Kidney tubule cell (primary cell): ENCODE measurements at places on chromosomes 6 and 20.

GRCh38 chr6:5524110-5524509 lies 262.8 kb downstream of the FARS2 start:
- DNase-seq: no peak

DNA sequence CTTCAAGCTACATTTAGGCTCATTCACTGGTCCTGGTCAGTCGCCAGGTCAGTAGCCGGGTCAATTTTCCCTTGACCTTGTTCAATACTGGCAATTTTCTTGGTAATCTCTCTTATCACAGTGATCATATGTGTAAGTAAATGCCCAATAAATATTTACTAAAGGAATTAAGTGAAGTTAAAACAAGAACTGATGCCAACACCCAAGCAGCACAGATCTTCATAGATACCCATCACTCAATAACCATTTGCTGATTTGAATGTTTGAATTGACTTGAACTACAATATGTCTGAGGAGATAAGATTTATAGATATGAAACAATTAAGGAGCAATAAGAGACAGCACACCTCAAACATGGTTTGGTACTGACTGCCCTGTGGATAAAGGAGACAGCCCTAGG lies 100.8 kb upstream of the PREP start:
- no peak for DNase-seq

GRCh38 chr6:53754330-53754729 lies 40.5 kb upstream of the LRRC1 start:
- DNase-seq: no peak

DNA sequence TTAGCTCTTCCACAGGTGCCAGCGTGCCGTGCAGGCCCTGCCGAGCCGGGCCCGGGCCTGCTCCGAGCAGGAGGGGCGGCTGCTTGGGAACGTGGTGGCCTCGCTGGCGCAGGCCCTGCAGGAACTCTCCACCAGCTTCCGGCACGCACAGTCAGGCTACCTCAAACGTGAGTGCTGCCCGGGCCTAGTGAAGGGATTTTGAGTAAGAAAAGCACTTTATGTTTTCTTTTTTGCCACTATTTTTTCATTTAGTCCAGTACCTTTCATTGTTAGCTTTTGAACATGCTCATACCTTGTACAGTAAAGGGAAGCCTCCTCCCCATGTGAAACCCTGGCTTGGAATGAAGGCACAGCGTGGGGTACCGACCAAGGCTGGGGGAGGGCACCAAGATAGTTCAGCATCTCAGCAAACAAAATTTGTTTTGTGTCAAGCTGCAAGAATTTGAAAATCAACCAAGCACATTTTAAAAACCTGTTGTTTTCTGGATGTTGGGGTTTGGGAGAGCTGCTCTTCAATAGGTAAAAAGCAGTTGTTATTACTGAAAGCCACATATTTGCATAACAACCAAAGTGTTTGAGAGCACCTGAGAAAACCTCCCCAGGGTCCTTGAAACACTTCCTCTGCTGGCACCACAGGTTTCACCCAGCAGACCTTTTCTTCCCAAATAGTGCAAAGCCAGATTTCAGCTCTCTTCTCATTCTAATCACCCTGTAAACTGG lies 18.4 kb downstream of the STX16 start:
- no peak for DNase-seq

DNA sequence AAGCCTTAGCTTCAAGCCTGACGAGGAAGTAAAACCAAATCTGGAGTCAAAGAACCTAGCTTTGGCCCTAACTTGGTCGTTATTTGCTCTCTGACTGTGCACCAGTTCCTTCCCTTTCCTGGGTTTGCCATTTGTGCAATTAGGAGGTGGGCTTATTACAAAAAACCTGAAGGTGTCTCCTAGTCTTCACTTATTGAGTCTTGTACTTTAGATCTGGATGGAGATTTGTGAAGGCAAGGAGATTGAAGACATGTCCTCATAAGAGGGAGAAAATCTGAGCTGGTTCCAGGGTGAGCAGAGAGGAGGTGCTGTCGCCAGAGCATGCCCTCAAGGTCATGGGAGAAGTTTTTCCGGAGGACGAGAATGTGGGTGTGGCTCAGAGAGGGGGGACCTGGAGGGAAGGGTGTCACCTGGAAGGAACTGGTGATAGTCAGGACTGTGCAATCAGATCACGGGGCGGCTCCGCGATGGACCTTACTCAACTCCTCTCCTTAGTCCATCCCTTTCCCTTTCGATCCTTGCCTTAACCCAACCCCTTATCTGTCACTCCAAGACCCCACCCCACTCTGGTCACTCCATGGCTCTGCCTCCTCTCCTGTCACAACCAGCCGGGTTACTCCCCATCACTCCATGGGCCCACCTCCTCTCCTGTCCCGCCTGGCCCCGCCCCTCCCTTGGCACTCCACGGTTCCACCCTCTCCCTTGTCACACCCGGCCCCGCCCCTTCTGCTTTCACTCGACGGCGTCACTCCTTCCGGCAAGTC lies 588 bp upstream of the ACSS2 start:
- DNase-seq: peak; percentile 98

DNA sequence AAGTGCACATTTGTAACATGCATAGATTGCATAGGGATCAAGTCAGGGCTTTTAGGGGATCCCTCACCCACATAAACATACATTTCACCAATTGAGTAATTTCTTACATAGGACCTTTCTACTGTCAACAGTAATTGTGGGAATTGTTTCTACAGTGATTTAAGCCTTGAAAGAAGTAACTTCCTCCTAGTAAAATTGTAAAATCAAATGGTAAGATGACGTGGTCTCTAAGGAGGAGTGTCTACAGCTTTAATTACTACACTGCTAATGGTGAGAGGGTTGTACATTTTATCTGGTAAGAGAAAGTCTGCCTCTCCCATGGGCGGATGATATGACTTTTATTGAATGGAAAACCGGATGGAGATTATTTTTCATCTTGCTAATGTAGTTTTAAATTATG lies 98.0 kb downstream of the RPP40 start:
- DNase-seq: no peak

- no peak for DNase-seq
Measured at GRCh38 chr6:46175976-46176375, 5.2 kb upstream of the ENPP5 start.

DNA sequence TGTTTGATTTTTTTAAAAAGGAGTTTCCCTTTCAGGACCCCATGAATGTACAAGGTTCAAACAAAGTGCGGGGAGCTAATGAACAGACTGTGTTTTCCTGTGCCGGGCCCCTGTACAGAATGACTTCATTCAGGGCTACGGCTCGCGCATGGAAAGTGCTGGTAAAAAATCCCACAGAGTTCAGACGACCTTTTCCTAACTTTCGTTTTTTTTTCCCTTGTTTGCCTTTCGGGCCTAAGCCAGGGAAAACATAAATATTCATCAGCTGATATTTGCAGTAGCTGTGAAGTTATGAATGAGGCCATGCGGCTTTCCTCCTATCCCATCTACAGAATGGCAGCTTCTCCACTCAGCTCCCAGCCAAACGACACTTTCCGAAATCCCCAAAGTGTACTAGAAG lies 74.0 kb downstream of the HAO1 start:
- no peak for DNase-seq

- DNase-seq: no peak
Measured at GRCh38 chr6:92399911-92400310, 1019.4 kb downstream of the EPHA7 start.

GRCh38 chr6:119524410-119524809 lies 174.8 kb upstream of the MAN1A1 start:
- DNase-seq: no peak

- DNase-seq: no peak
Measured at GRCh38 chr6:5557506-5557905, 296.2 kb downstream of the FARS2 start.

DNA sequence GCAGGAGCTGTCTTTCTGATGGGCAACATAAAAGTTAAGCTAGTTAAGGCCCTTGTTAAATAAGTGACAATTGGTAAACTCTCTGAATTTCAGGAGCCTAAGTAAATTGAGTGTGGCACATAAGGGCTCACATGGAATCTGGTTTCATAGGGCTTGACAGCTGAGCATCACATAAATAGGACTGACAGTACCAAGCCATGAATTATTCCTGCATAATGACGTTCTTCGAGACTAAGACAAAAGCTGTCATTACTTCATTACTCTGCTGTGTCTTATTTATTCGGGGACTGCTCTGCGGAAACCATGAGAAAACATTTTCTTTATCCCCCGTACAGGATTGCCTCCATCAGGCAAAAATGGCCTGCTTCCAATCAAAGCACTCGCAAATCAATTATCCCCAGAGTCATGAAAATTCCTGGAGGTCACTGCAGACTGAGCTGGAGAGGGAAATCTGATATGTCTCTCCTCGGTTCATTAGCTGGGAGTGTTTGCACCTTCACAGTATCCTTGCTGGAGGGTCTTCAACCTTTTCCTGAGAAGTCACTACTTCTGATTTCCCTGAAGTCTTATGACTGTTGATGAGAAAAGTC lies 311.4 kb downstream of the CDH26 start:
- DNase-seq: no peak

DNA sequence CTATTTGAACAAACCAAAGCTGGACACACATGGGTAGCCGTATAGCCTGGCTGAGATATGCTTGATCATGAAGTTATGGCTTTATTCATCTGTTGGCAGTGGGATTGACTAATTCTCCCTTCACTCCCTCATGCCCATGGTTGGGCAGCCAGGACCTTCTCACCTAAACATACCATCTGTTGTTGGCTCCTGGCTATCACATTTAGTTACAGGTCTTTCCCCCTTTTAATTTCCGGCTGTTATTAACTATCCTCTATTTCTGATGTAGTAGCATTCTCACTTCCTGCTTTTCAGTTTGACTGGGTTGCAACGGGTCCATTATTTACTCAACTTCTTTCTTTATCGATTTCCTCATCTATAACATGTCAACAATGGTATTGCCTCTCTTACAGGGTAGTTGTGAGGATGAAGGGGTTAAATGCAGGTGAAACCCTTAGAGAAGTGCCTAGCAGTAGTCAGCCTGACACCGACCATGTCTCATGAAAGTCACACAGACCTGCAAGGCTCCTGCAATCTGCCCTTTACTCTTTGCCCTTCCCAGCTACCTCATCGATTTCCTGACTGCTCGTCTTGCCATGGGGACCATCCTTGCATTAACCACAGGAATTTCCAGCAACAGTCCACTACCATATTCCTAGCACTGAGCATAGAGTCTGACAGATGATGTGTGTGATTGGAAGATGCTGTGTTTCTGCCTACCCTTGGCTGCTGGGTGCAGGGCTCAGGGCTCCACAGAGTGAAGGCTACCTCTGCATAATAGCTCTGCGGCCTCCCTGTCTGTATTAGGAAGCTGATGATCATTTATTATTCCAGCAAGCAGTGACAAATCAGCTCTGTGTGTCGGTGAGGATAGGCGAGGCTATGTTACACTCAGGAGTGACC lies 42.2 kb downstream of the PPP1R14C start:
- DNase-seq: no peak

DNA sequence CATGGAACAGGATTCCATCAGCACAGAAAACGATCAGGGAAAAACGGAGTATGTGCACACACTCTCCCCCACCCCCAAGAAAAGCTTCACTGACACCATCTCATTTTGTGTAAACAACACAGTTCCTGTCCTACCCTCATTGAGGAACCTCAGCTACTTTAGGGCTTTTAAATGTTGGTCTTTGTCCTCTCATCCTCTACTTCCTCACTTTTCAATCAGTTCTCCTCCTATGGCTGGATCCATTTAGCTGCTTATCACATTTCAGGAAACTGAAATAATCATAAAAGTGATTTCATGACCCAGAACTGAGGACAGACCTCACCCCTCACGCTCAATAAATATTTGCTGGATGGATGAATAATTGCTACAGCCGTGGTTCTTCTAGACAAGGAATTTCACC lies 33.1 kb upstream of the PNRC1 start:
- no peak for DNase-seq

- no peak for DNase-seq
Measured at GRCh38 chr20:36114707-36115106, 39.8 kb upstream of the EPB41L1 start.

DNA sequence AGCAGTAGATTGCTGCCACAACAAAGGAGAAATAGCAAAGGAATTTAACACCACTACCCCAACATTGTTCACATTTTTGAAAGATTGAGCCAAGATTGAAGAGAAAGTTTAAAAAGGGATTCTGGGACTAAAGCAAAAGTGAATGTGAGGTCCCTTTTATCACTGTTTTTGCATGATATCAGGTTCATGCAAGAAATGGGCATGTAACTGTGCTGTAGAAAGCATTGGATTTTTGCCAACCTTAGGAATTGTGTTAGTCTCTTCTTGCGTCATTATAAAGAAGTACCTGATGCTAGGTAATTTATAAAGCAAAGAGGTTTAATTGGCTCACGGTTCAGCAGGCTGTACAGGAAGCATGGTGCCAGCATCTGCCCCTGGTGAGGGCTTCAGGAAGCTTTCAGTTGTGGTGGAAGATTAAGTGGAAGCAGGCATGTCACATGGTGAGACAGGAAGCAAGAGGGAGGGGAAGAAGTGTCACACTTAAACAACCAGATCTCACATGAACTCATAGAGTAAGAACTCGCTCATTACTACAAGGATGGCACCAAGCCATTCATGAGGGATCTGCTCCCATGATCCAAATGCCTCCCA lies 4.6 kb upstream of the GJB7 start:
- DNase-seq: peak; percentile 50

GRCh38 chr6:88246654-88247053 lies 80.5 kb upstream of the CNR1 start:
- no peak for DNase-seq

DNA sequence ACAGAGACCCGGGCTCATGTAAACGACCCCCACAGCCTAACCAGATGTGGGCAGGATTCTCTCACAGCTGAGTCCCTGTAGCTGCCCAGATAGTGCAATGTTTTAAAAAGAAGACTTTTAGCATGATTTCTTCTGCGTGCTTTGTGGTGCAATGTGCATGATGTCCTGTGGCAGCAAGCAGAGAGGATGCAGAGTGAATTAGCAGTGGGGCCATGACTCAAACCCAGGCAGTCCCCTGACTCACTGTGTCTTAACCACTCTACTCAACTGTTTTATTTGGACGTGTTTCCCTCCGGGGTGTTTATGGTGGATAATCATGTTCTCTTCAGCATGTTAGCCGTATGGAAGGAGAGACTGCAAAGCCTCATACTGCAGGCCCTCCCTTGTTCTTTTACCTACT lies 247.9 kb downstream of the SLC24A3 start:
- no peak for DNase-seq

DNA sequence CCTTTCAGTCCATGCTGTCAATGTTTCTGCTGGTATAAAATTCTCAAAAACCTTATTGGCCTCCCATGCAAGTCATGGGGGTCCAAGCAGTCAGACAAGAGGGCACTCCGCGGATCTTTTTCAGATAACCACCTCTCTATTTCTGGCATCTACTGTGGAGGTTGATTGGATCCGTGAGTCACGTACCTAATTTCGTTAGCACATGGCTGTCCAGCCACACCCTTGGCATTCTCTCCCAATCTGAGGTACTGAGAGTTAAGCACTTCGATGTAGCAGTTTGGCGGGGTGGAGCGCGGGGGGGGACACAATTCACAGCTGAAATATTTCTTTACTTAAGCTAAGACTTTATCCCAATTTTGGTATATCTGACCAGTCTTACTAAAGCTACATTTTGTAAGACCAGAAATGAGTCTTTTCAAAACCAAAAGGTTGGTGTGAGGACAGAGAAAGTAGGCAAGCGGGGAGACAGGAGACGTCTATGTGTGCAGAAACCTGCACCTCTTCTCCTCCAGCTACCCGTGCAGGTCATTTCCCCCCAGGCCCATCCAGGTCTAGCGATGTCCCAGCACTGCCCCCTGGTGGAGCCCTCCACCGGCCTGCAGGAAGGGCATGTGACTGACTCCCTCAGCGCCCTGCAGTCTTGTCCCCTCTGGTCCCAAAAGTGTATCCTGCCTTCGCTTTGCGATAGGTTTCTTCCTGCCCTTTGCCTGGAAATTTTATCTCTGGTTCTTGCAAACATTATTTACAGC lies 113.1 kb downstream of the ADAT2 start:
- peak; percentile 14 for DNase-seq
